ENCODE measurements at places on chromosomes 12 and 14.

- no peak for DNase-seq
Measured at GRCh38 chr12:122207391-122207790, 3.9 kb downstream of the B3GNT4 start.

GRCh38 chr12:2578211-2578610 lies 216.6 kb upstream of the FKBP4 start:
- no peak for DNase-seq

- no peak for DNase-seq
Measured at GRCh38 chr14:72715215-72715849, 178.6 kb downstream of the DPF3 start.

DNA sequence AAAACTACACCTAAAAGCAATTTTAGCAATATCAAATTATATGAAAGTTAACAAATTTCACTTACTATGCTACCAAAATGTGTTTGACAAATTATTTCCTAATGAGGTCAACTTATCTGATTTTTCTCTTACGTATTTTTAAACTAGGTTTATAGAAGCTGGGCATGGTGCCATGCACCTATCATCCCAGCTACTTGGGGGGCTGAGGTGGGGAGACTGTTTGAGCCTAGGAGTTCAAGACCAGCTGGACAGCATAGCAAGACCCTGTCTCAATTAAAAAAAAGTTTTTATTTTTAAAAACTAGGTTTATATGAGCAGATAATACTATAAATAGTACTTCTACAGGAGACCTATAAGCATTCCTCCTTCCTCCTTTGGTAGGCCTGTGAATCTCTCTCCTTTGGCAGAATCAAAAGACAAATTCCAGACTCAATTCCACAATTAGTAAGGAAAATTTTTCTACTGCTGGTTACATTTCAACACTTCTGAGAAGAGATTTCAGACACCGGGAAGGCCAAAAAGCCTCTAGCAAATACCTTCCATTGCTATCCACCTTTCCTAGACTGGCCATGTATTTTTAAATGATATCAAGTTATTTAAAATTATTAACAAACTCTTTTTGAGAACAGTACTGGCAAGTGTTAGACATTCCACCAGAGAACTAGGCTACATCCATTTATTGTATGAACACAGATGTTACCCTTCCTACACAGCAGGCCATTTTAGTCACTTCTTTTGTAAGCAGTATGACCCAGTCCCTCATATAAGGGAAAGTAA lies 34.4 kb downstream of the CDK17 start:
- no peak for DNase-seq

GRCh38 chr12:95197636-95198035 lies 19.6 kb downstream of the FGD6 start:
- DNase-seq = no peak

DNA sequence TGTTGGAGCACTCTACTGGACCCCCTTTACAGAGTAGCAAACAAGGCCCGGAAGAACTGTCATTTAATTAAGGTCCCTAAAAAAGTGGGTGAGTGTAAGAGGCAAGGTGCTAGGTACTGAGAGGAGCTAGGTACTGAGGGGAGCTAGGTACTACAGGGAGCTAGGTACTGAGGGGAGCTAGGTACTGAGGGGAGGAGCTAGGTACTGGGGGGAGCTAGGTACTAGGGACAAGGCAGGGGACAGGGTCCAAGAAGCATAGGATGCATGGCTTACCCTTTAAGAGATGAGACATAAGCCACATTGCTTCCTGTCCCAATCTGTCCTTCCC lies 4.9 kb downstream of the KRT5 start:
- DNase-seq = no peak

GRCh38 chr12:6644257-6644596 lies 3.0 kb downstream of the ACRBP start:
- DNase-seq = no peak

DNA sequence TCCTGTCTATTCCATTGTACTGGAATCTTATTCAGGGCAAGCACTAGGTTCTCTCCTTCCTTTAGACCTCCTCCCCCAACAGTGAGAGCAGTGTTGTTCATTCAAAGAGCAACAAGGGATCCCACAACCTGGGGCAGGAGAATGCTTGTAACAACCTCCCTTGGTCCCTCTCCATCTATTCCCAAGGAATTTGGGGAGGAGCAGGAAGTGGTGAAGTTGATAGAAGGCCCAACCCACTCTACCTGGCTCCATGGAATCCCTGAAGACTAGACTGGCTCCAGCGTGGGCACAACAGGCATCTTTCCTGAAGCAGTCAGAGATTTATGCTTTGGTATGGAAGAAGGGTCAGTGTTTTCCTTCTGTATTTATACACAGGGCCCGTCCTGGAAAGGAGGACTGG lies 33.4 kb upstream of the CISTR start:
- DNase-seq = no peak

DNA sequence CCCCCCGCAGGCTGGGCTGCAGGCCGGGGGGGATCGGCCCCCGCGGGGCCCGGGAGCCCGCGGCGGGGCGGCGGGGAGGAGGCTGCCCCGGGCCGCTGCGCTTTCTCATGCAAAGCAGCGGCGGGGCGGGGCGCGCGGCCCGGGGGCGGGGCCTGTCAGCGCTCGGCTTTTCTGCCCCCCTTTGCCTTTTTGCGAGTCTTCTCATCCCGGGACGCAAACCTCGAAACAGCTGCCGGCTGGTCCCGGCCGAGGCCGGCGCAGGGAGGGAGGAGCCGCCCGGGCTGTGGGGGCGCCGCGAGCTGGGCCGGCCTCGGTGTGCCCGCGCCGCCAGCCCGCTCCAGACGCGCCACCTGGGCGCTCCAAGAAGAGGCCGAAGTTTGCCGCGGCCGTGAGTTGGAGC lies at the start of gene FZD10:
Gene FZD10, plus strand, starts transcription at position 198 of the 400 bp plus-strand sequence. CDS start 479 bp downstream, outside the sequence.
- DNase-seq = peak; percentile 18
